Kidney epithelial cell (primary cell): ENCODE measurements at places on chromosomes 1 and 21.

DNA sequence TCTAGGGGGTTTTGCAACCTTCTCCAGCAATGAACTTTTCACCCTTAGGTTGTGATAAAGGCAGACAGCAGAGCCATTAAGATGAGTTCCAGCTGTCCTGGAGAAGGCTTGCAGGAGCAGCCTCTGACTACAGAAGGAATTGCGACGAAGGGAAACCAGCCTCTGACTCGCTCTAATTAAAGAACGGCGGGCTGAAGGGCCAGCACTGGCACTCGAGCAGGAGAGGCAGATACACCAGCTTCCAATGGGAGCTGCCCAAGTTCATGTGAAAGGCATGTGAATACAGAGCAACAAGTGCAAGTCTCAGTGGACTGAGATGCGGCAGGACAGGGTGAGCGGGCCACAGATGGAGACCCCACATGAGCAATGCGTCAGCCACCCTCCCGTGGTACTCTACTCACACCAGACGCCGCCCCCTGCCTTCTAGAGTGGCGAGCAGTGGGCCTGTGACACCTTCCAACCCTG lies 15.7 kb downstream of the RCC2 start:
- DNase-seq, result no peak

- DNase-seq, result no peak
Observed at GRCh38 chr1:93450321-93450720, 2.4 kb downstream of the FNBP1L start.

DNA sequence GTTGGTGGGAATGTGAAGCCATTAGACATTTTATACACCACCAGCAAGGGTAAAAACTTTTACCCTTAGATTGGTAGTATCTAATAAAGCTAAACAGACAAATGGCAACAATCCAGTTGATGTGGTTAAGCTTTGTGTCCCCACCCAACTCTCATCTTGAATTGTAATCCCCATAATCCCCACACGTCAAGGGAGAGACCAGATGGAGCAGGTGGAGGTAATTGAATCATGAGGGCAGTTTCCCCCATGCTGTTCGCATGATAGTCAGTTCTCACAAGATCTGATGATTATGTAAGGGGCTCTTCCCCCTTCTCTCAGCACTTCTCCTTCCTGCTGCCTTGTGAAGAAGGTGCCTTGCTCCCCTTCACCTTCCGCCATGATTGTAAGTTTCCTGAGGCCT lies 602.3 kb downstream of the NUF2 start:
- no peak for DNase-seq

- DNase-seq, result no peak
Observed at GRCh38 chr1:71687376-71687775, 595.0 kb downstream of the NEGR1 start.

GRCh38 chr1:179021873-179022272 lies 3.8 kb upstream of the FAM20B start:
- no peak for DNase-seq

DNA sequence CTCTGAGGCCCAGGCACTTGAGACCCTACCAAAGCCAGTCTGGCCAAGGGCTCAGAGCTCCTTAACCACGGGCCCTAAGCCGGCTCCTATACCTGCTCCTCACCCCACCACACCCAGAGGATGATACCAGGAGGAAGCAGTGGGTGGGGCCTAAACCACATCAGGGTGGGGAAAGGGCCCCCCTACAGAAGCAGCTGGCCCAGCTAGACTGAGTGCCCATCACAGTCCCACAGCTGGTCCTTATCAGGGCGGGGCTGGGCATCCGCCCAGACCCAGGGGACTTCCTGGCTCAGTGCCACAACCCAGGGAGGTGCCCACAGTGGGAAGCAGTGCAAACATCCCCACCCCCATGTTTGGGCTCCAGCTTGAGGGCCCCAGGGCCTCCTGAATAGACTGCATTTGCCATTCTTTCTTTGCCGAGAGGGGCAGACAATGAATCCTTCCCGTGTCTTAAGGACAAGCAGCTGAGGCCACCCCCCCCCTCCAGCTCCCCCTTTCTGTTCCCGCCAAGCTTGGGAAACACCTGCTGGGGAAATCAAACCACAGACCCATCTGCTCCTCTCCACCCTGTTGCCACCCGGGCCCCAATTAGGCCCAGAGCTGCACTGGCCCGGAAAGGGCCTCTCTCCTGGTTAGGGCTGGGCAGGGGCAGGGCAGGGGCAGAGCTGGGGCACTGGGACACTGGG lies 6.2 kb downstream of the E2F2 start:
- DNase-seq, result no peak

GRCh38 chr1:170445096-170445495 lies 86.9 kb upstream of the GORAB start:
- DNase-seq, result no peak
